ENCODE measurements at places on chromosomes 12 and 14.

- DNase-seq, result no peak
Observed at GRCh38 chr14:93343266-93343665, 3.7 kb upstream of the COX8C start.

DNA sequence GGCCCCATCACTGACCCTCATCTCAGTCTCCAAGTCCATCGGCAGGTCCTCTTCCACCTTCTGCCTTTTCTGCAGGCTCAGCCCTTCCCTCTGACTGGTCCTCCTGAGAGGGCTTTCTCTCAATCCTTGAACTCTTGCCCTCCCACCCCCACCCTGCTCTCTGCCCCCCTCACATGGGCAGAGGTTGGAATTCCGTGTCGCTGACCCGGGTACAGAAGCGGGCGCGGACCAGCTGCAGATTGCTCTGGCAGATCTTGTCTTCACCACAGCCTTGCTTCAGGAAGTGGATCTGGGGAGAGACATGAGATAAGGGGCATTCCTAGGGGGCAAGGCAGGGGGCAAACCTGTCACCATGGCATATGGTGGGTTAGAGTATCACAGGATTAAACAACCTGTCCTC lies 12.4 kb downstream of the ITGA7 start:
- DNase-seq, result no peak

- no peak for DNase-seq
Observed at GRCh38 chr12:33770652-33771051, 251.6 kb upstream of the ALG10 start.

DNA sequence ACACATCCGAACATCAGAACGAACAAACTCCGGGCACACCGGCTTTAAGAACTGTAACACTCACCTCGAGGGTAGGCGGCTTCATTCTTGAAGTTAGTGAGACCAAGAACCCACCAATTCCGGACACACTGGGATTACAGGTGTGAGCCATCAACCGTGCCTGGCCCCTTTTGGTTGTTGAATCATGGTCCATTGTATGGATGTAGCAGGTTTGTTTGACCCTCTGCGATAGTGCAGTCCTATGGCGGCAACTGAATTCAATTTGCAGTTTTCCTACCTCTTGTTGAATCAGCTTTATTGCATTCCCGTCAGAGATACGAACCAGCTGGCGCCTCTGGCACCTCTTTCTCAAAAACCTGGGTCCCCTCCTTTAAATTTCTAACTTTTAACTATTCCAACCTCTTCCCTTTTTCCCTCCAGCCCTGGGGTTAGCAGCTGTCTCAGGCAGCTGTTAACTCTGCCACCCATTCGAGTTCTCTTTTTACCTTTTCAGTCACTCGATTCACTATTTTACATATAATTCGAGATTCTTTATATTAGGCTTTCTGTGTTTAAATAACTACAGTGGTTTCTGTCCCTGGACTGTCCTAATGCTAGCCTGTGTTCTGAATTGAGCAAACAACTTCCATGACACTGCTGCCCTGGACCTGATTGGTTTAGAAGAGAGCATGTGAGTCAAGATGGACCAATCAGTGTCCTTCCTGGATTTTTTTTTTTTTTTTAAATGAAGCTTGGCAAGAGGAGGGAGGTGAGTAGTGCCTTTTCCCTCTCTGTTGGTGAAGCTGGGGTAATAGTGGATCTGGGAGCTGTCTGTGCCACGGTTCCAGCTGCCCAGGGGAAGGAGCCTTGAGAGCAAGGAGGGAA lies 261.5 kb downstream of the PCNX1 start:
- no peak for DNase-seq

DNA sequence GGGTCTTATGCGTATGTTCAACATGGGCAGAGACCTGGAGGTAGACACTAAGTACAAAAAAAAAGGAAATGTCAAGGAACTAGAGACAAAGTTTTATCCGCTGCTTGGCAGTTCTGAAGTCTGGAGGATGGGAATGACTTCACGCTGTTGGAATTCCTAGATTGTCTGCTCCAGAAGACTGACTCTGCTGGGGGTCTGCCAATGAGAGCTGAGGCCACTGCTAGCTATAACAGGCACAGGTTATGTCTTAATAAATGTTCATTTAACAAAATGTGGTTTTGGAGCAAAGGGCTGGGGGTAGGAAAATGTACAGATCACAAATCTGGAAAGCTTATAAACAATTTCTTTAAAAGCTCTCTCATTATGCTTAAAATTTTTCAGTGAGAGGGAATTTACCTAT lies 5.9 kb downstream of the RNASE8 start:
- DNase-seq, result no peak

DNA sequence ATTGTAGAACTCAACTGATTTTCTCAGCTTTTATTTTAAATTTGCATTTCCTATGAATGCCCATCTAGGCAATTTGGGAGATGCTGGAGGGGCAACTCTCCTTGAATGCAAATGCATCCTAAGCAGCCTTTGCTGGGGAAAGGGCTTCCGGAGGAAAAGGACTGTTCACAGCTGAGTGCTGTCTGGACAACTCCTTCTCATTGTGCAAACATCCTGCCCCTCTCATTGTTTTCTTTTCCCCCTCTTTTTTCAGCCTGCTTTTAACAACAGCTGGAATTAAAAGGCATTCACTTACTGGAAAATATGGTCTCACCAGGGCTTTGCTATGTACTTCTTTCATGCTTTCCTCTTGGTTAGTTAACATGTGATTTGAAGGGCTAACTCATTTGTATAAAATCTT lies 397.8 kb downstream of the FUT8 start:
- no peak for DNase-seq

- DNase-seq, result no peak
Observed at GRCh38 chr12:31250179-31250578, 75.8 kb downstream of the SINHCAF start.

GRCh38 chr12:12445882-12446181 lies 89.0 kb downstream of the BORCS5 start:
- no peak for DNase-seq

- DNase-seq, result peak; percentile 3
Observed at GRCh38 chr14:100025111-100025510, 40.1 kb upstream of the EVL start.

- no peak for DNase-seq
Observed at GRCh38 chr14:57136669-57137328, 131.9 kb downstream of the EXOC5 start.

- no peak for DNase-seq
Observed at GRCh38 chr12:90098132-90098779, 389.6 kb upstream of the ATP2B1 start.

GRCh38 chr14:104388541-104389325 lies 190.8 kb upstream of the C14orf180 start:
- no peak for DNase-seq

DNA sequence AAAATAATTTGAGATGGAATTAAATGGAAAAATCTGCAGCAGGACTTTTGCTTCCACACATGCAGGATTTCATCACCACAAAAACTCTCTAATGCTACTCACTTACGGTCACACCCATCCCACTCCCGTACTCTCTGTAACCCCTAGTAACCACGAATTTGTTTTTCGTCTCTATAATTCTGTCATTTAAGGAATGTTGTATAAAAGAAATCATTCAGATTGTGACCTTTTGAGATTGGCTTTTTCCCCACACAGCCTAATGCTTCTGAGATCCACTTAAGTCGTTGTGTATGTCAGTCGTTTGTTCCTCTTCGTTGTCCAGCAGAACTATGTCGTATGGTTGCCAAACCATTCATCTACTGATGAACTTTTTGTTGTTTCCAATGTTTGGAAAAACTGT lies 19.8 kb upstream of the PZP start:
- DNase-seq, result no peak

DNA sequence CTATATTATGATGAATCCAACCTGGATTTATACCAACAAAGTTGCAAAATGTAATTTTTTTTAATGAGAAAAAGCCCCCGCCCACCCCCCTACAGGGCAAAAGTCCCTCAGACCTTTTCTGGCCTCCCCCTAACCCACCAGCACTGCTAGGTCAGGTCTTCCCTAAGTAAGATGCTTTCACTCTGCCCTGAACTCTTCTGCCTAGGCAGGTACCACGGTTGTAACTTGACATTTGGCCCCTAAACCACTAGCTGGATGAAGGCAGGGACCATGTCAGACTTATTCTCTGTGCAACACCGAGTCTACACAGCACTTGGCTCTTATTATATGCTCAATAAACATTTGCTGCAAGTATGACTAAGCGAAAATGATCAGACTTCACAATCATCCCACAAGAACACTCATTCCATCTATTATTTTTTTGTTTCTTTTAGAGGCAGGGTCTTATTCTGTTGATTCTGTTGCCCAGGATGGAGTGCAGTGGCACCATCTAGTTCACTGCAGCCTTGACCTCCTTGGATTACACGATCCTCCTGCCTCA lies 63.2 kb downstream of the SPRING1 start:
- DNase-seq, result no peak
